ENCODE measurements at places on chromosomes 2 and 18. TPM values are rescaled to one million over a fixed set of nuclear protein-coding genes. Genes with fewer than 3 reads are reported as not detected.

The ASB18 gene
- not detected for polyA plus RNA-seq

The RFTN2 gene
- 2.8 TPM for polyA plus RNA-seq

The SRBD1 gene
- polyA plus RNA-seq: 4.7 TPM

The TMEM87B gene
- 10.3 TPM for polyA plus RNA-seq

The MEP1B gene
- polyA plus RNA-seq: 0.02 TPM

The RETREG2 gene
- 40.2 TPM for polyA plus RNA-seq

The ITPRIPL1 gene
- polyA plus RNA-seq: 0.36 TPM

The VWC2L gene
- not detected for polyA plus RNA-seq

The UGT1A10 gene
- not detected for polyA plus RNA-seq

The DUSP2 gene
- 15.6 TPM for polyA plus RNA-seq

The LIPT1 gene
- 4.3 TPM for polyA plus RNA-seq

The ANKRD30B gene
- not detected for polyA plus RNA-seq

Data from adipose tissue (tissue), 3 donors.